ENCODE measurements at places on chromosomes 6 and 20.

DNA sequence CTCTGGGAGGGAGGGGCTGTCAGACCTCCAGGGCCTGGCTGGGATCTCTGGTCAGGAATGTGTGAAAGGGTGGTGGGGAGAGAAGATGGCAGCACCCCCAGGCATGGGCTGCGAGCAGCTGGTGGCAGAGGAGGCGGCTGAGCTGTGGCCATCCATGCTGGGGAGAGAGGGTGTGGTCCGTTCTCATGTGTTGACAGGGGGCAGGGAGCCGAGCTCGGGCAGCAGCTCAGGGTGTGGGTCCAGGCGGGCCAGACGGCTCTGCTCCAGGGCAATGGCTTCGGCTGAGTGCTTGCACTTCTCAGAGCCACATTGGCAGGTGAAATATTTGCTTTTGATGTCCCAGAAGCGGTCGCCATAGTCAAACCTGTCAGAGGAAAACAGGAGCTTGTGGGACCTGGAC, 1.1 kb upstream of the SLC44A4 start:
- DNase-seq: no peak

- no peak for DNase-seq
Measured at GRCh38 chr6:145332011-145332410, 403.3 kb downstream of the EPM2A start.

- DNase-seq: no peak
Measured at GRCh38 chr6:11322252-11322885, 89.9 kb upstream of the NEDD9 start.

DNA sequence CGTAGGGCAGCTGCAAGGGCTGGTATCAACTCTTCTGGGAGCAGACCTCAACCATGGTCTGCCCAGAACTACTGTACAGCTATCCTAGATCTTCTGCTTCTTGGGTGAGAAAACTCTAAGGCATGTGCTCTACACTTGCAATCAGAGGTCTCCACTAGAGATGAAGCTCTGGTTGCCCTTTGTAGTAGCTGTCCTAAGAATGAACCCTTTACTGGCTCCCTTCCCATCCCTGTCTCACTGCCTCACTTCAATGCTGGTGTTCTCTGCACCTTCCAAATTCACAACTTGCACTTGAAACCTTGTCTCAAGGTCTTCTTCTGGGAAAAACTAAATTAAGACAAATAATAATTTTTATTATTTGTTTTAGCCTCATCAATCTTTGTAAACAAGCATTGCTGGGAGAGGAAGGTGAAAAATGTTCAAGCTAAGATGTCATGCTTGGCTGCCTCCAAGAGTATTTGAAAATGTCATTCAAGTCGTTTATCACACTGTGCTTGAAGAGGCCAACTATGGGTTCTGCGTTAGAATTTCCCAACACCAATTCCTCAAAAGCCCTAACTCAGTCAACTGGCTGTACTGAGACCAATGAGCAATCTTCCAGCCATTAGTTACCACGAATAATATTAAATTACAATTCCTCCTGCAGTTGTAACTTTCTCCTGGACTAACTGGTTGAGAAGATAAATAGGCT, 255.7 kb upstream of the PRND start:
- no peak for DNase-seq

DNA sequence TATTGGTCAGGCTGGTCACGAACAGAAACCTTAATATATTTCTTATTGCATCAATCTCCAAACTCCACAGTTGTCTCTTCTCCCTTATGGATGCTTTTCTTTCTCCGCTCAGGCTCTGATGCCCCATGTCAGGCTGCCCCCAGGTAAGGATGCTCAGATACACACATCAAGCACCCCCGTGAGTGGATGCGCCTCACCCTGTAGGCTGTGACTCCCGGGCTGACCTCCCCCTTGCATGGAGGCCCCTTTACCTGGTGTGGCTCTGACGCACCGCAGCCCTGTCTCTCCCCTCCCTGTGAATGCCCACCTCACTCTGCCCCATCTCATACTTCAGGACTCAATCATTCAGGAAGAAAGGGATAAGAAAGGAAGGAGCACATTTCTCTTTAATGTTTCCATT, 19.1 kb upstream of the RANBP9 start:
- no peak for DNase-seq
